ENCODE measurements at places on chromosomes 1 and 21.

DNA sequence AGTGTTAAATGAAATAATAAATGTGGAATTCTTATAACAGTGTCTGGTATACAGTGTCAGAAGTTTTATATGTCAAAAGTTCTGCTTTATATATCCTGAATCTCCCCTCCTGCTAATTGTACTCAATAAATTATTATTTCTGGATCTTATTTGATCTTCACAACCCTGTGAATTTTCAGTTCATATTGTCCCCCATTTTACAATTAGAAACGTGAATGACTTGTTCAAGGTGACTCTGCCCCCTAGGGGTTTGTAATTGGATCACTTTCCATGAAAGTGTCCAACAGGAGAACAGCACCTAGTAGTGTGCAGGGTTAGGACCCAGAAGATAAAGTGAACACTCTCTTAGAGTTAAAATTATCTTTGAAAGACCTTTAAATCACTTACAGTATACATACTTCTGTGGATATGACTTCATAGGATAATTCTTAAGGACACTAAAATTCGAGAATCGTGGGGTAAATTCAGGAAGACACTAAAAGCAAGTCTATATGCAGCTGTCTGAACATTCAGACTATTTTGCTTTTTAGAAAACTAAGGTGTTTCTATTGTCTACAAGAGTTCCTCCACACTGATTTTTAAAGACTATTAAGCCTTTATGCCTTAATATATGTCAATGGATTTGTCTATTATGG, 4.5 kb upstream of the DDR2 start:
- peak; percentile 28 for DNase-seq

- no peak for DNase-seq
Measured at GRCh38 chr21:43657355-43658087, 1.8 kb downstream of the HSF2BP start.

GRCh38 chr21:25997788-25998611, 172.6 kb downstream of the APP start:
- DNase-seq: peak; percentile 92

GRCh38 chr1:208431721-208432120, 187.5 kb upstream of the PLXNA2 start:
- DNase-seq: no peak

DNA sequence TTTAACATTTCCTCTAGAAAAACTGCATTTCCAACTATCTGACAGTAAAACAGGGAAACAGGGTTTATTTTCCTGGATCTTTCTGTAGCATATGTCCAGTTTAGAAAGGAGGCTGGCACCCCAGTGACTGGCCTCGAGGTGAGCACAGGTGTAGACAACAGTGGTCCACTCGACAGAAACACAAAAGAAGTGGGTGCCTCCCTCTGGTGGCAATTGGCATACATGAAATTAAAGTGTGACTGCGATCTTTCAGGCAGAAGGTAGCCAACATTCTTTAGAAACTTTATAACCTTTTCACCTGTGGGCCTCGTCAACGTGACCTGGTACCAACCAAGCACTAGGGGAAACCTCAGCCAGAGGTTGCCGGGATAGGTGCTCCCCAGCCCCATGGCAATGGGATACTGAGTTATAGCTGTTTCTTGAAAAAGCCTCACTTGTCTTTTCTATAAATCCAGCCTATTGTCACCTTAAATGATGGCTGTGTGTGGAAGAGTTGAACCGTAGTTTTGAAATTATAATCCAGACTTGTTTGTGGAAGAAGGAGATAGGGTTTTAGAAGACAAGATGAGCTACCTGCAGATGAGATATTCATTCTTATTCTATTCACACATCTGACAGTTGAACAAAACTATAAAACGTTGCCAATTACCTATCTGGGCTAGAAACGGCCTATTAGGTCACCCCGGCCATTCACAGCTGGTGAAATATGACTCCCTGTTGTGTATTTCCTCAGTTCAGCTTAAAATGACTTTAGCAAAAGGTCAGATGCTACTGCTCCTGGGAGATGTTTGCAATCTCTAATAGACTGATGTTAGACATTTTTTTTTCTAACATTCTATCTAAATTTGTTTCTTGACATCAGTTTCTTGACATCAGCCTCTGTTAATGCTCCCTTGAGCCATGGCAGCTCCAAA, 44.3 kb downstream of the PCP4 start:
- DNase-seq: peak; percentile 38

DNA sequence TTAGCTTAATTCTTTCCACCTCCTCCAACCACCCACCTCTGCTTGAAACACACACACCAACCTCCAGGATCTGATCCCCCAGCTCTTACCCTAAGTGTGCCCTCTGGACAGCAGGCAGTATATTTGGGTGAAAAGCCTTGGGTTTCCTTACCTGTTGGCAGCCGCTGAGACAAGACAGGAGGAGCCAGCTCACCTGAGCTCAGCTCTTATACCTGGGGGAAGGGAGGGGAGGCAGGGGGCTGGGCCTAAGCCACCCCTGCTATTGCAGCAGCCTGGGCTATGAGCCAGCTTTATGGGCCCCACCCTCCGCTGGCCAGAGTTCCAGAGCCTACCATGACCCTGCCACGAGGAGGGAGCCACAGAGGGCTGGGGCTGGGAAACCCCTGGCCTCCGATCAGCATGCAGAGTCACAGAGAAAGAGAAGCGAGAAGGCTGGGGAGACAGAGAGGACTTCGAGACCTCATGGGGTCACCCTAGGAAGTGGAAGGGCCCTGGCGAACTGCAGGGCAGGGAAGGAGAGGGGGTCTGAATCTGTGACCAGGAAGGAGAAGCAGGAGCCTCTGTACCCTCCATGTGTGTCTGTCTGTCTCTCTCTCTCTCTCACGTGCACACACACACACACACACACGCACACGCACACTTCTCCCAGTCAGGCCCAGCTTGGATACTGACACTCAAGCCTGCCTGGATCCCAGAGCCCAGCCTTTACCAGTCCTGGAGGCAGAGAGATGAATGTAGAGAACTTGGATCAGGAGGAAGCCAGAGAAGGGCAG, at the start of gene S100A14:
S100A14 (minus strand) TSS at position 182 of the 773 bp plus-strand sequence. CDS start 467 bp downstream, outside the sequence.
- no peak for DNase-seq

DNA sequence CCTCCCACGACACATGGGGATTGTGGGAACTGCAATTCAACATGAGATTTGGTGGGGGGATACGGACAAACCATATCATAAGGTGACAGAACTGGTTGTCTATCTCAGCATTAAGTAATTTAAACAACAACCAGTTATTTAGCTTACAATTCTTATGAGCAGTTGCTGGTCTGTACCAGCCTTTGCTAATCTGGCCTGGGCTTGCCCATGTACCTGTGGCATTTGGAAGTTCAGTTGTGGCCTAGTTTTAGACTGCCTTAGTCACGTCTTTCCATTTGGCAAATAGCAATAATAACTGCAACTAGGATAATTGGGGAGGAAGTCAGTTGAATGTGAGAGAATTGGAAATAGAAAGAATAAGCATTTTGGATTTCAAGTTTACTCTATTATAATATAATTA, 441.8 kb upstream of the CXADR start:
- DNase-seq: no peak

DNA sequence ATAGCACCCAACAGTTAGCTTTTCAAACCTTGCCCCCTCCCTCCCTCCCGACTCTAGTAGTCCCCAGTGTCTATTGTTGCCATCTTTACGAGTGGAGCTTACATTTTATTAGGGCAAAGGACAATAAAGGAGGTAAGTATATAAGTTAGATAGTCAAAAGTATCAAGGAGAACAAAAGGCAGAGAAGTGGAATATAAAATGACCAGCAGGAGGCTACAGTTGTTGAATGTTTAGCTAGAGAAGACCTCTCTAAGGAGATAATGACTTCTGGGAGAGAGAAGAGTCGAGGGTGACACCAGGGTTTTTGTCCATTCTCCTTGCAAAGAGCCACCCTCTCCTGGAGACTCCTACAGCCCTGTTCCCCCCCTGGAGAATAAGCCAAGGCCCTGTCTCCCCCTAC, 48.7 kb downstream of the SYT6 start:
- DNase-seq: no peak

- DNase-seq: no peak
Measured at GRCh38 chr1:21449906-21450305, 10.0 kb downstream of the NBPF3 start.

- DNase-seq: no peak
Measured at GRCh38 chr1:174916846-174917245, 82.9 kb upstream of the CACYBP start.

GRCh38 chr1:233530665-233531386, 83.1 kb upstream of the KCNK1 start:
- no peak for DNase-seq

DNA sequence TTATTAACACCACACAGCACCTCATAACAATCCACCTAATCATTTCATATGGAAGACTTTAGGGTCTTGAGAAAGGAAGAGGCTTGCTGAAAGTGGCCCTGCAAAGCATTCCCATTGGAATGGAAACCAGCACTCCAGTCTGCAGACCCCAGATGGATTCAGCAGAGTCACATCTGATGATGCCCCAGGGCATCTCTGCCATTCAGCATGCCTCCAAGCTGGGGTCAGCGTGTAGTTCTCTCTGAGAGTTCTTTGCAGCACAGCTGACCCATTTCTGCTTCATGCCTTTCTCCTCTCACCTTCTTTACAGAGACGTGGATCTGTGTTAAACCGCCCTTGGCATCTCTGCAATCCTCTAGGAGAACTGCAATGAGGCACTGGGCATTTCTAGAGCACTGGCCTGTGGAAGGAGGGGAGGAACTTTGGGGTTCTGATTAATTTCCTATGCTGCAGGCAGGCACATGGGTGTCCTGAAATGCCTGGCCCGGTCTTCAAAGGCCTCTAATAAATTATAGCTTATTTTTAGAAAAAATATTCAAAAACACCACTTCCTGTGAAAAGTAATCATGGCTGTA, 2.6 kb upstream of the LUZP1 start:
- DNase-seq: no peak

- DNase-seq: no peak
Measured at GRCh38 chr1:213980906-213981305, 6.9 kb upstream of the PROX1 start.

DNA sequence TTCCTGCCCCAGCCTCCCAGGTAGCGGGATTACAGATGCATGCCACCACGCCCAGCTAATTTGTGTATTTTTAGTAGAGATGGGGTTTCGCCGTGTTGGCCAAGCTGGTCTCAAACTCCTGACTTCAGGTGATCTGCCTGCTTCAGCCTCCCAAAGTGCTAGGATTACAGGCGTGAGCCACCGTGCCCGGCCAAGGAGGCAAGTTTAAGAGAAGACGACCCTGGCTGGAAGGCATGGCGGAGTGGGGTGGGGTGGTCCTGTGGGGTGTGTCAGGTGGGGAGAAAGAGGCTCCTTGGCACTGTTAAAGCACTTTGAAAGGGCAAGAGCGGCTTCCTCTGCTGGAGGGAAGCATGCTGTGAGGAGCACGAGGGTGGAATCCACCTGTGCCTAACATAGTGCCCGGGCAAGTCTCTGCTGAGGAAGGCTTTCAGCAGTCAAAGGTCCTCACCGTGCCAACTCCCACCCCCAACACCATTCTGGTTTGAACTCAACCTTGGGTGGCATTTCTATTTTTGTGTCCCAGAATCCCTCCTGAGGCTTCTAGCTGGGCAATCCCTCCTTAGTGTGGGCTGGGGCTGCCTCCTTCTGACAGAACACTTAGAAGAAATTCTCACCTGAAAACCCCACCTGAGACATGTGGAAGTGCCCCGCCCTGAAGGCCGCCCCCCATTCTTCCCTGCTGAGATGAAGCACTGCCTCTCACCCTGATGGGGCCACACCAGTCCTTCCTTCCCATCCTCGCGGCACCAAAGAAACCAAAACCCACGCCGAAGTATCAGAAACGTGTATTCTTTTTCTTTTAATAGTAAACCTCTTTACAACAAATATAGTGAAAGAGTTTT, 37.4 kb downstream of the MEF2D start:
- no peak for DNase-seq

DNA sequence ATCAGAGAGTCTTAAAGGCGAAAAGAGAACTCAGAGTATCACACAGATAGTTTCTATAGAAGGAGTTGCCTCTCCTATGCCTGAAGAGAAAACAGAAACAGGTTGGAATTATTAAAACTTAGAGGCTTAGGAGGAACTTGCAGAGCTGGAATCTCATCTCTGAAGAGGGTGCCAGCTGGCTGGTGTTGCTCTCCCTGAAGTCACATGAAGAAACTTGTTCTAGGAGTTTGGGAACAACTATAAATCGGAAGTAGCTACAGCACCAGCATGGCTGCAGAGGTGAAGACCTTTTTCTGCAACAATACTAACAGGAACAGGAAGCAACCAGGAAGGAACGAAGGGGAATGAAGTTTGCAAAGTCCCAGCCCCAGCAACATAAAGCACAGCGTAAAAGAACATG, 35.8 kb downstream of the FMO3 start:
- DNase-seq: no peak

GRCh38 chr1:174710868-174711845, 263.4 kb downstream of the GPR52 start:
- DNase-seq: no peak

DNA sequence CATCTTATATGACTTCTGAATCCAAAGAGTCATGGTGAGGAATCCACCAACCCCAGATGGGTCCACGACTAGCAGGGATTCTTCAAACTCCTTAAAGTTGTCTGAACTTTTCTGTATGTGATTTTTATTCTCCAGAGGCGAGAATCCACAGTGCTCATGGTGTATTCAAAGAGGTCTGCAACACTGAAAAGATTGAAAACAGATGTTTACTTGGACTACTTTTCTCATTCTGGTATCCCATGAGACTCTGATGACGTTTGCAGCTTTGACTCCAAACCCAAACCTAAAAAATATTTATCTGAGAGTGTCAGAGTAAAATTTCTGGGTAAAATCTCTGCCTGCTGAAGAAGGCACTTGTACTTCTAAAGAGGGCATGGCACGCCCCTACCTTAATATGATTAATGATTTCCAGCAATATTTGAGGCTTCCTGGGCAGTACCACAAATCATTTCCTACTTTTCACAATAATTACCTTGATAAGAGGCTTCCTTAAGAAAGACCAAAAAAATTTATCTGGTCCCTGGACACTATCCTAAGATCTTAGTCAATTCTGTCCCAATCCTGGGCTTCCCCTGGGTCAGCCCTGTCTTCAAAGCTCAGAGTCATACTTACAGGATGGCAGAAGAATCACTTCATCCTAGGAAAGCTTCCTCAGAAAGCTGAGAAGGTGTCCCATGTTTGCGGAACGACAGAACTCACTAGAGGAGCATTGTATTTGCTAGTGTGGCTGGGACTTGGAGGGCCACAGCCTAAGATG, 76.5 kb upstream of the MAP10 start:
- DNase-seq: no peak

GRCh38 chr1:152912471-152912870, 4.1 kb downstream of the IVL start:
- no peak for DNase-seq

- no peak for DNase-seq
Measured at GRCh38 chr1:27429029-27429425, 36.6 kb downstream of the GPR3 start.

Measured in NCI-H774 (cell line).